Hematopoietic multipotent progenitor cell treated with erythropoietin and hydrocortisone succinate and interleukin-3 and kit ligand, for 15 days (in vitro differentiated cells): ENCODE measurements at places on chromosomes 2 and 18.

DNA sequence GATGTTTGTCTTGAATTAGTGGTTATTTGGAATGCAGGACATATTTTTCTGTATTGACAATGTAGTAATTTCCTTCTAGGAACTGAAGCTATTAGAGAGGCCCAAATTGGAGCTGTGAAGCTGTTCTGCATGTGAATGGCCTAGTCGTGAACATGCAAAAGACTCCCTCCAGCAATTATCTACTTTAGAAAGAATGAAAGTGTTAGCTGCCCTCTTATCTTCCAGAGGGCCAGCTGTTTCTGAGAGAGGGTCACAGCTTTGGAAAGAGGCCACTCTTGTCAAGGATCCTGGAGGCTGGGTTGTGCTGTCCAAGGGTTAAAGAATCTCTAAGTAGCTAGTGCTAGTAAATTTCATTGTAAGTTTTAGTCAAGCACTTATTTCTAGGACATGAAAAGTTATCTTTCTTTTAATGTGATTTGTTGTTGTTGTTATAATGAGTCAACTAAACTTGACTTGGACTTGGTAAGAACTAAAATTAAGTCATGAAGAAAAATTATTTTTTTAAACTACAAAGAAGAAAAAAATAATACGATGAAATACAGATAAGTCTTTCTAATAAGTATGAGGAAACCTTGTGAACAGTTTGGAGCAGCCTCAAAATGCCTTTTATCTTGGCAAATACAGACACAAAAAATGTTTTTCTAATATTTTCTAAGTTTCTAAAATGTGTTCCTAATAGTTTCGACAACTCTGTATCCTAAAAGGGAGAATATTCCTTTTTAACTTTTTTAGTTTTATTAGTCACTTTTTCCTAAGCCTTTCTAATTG lies 36.8 kb downstream of the DPP4 start:
- DNase-seq, result no peak

DNA sequence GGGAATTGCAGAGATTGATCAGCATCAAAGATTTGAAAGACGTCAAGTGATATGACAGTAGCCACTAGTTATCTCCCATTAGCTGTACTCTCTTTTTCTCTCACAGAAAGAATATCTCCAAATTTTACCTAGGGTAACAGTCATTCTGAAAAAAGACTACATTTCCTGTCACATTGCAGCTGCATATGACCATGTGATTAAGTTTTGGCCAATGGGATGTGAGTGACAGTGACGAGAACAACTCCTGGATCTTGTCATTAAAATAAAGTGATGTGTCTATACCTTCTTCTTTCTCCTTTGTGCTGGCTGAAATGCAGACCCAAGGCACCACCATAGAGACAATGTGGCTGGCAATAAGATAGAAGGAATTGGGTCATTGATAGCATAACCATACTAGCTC lies 10.5 kb upstream of the NEUROD1 start:
- no peak for DNase-seq

- no peak for DNase-seq
Measured at GRCh38 chr2:104825124-104825865, 28.6 kb upstream of the POU3F3 start.

- DNase-seq, result no peak
Measured at GRCh38 chr2:57217013-57217412, 829.6 kb upstream of the VRK2 start.

DNA sequence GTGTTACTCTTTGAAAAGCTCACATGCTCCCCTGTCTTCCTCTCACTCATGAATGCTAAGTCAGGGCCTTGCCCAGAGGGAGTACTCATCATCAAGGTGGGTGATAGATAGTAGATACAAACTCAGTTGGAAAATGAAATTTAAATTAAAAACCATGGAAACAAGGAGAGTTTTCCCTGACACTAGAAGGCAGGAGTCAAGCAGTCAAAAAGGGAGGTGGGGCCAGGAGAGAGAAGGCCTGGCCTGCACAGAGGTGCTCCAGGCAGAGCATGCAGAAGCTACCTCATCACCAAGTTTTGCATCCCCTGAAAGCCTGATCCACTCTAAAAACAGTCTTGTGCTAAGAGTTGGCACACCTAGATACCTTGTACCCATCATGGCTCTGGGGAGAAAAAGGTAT lies 143.7 kb downstream of the MYO5B start:
- DNase-seq, result no peak

- DNase-seq, result no peak
Measured at GRCh38 chr2:237692601-237693290, 65.4 kb downstream of the LRRFIP1 start.

GRCh38 chr2:239312081-239312511 lies 88.7 kb downstream of the HDAC4 start:
- no peak for DNase-seq

- no peak for DNase-seq
Measured at GRCh38 chr2:46274586-46274985, 22.6 kb upstream of the EPAS1 start.

- DNase-seq, result no peak
Measured at GRCh38 chr2:223459328-223459939, 142.7 kb downstream of the SCG2 start.

DNA sequence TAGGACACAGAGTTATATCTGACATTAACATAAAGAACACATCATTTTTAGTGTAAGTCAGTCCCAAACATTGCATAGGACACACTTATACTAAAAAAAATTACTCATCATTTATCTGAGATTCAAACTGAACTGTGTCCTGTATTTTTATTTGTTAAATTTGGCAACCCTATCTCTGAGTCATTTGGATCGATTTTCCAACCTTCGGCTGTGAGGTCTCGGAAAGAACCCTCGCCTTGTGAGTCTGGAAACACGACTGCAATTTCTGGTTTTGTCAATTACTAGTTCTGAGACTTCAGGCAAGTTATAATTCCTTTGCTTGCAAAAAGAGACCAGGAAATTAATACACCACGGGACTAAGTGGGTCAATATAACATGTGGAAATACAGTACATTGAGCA lies 14.0 kb downstream of the ATP8B1 start:
- DNase-seq, result no peak

- no peak for DNase-seq
Measured at GRCh38 chr18:66533693-66534092, 70.2 kb downstream of the CDH19 start.

- DNase-seq, result no peak
Measured at GRCh38 chr18:72147830-72148229, 396.3 kb downstream of the CBLN2 start.

GRCh38 chr2:197189426-197190099 lies 121.0 kb downstream of the ANKRD44 start:
- no peak for DNase-seq

GRCh38 chr18:78664848-78665247 lies 314.8 kb upstream of the SALL3 start:
- DNase-seq, result no peak

DNA sequence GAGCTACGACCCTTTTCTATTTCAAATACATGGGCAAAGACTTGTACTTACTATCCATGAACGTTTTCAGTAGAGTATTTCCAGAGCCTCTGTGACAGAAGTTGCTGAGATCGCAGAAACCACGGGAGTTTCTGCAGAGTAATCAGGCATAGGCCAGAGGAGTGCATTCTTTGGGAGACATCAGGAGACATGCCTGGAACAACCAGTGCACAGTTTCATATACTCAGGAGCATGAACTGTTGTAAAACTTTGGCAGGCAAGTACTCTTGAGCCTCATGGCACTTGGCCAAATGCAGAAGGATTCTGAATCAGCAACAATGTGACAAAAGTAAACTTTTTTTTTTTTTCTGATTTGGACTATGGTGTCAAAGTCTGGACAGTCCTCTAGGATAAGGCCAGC lies 307.1 kb downstream of the GRB14 start:
- no peak for DNase-seq

DNA sequence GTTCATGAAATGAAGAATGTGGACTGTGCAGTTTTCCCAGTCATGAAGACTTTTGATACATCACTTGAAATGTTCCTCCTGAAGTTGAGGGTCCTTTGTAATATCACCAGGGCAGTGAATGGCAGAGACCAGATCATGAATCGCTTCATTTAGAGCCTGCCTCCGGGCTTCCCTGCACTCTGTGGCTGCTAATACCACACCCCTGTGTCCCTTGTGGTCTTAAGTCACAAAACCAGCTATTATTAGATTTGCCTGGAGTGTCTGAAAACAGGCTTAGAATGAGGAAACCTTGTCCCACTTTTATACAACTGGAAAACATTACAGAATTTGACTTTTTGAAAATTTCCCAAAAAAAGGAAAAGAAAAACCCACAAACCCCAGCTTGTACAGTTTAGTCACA lies 147.9 kb downstream of the MGAT5 start:
- DNase-seq, result no peak

DNA sequence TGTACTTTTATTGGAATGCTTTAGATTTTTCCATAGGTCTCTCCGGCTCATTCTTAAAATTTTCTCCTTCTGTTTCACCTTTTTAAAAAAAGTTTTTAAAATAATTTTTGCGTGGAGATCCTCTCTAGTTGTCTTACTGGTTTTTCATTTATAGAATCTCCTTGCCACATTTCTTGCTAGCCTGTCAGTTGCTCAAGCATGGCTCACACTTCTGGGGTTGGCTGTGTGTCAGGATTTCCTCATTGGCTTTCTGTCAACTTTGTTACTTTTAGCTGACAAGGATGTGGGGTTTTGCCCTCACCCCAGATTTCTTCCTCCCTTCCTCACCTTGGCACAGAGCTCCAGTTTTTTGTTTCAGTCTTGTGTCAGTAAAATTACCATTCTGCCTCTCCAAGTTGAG lies 124.6 kb downstream of the ZNF407 start:
- no peak for DNase-seq
